ENCODE measurements at places on chromosomes 3 and 15. TPM values are rescaled to one million over a fixed set of nuclear protein-coding genes. Genes with fewer than 3 reads are reported as not detected.

DNA sequence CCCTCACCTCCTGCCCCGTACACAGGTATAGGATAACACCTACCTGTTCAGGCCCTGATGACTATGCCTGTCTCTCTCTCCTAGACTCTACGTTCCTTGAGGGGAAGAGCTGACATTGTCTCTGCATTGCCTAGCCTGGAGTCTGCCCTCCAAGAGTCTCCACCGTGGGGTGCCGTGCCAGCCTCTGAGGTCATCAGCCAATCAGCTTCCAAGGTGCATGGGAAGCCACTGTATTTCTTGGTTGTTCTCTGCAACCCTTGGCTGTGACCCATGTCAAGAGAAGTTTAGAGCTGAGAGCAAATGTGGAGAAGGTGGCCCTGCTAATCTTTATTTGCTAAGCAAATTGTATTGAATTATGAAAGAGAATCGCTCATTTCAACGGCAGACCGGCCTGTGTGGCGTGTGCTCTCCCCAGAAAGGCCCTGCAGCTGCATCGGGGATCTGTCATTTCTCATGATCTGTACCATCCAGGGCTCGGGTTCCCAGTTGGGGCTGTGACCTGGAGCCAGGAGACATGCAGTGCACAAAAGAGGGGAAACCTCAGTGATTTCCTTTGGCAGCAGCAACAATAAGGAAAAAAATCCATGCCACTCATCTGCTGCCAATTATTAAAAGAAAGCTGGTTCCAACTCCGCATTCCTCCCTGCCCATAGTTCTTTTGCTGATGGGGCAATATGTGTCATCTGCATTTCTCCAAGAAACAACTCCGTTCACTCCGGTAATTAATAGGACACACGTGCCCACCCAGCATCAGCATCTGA is 182.2 kb downstream of the MEGF11 start:
- DNase-seq: no peak

DNA sequence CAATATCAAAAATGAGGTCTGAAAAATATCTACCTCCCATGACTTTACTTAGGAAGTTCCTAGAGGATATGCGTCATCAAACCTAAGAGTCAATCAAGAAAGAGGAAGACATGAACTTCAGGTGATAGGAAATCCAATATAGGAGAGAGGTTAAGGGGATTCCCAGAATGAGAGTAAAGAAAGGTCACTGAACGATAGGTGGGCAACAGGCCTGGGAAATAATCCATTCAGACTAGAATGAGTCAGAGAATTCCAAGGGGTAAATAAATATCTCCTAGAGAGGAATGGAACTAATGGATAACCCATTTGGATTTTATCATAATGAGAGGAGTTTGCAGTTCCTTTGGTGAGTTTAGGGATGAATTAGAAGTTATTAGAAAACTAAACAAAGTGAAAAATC is 131.1 kb upstream of the NUDT16 start:
- no peak for DNase-seq

DNA sequence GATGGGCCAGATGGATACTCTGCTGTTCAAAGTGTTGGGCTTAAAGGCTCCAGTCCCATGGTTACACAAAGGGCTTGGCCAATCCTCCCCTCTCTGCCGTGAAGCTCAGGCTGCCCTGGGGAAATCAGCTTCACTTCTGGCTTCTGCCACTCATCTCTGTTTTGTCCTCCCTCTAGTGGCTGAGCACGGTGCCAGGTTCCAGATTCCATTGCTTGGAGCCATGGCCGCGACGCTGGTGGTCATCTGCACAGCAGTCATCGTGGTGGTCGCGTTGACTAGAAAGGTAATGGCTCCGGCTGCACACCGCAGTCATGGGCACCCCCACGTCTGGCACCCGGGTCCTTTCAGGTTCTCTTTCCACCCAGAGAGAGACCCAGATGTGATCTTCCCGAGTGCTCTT is 5.6 kb downstream of the TIGIT start:
- DNase-seq: no peak

GRCh38 chr15:51828621-51829375 is 655 bp upstream of the TMOD3 start:
- no peak for DNase-seq

DNA sequence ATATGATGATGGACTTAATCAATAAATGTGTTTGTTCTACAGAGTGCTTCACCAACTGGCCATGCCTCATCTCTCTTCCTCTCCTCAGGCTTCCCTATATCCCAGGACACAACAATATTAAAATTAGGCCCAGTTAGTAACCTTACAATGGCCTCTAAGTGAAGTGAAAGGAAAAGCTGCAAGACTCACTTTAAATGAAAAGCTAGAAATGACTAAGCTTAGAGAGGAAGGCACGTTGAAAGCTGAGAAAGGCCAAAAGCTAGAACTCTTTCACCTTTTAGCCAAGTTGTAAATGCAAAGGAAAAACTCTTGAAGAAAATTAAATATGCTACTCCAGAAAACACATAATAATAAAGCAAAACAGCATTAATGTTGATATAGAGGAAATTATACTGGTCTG is 1010.3 kb downstream of the NAALADL2 start:
- no peak for DNase-seq

DNA sequence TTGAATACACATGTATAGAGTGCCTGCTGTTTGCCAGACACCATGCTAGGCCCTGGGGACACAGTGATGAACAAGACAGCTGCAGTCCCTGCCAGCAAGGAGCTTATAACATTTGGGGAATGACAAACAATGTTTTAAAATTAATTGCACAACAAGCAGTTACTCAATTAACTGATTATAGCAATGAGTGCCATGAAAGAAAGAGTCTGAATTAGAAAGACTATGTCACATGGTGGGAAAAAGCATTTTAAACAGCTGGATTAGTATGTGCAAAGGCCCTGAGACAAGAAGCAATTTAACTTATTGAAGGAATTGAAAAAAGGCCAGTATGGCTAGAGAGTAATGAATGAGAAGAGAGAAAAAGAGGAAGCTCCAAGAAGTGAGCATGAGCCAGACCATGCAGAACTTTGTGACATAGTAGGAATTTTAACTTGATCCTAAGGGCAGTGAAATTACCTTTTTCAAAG is 64.5 kb upstream of the PLXNA1 start:
- no peak for DNase-seq

- no peak for DNase-seq
Measured at GRCh38 chr15:74233851-74234597, 2.1 kb upstream of the CCDC33 start.

DNA sequence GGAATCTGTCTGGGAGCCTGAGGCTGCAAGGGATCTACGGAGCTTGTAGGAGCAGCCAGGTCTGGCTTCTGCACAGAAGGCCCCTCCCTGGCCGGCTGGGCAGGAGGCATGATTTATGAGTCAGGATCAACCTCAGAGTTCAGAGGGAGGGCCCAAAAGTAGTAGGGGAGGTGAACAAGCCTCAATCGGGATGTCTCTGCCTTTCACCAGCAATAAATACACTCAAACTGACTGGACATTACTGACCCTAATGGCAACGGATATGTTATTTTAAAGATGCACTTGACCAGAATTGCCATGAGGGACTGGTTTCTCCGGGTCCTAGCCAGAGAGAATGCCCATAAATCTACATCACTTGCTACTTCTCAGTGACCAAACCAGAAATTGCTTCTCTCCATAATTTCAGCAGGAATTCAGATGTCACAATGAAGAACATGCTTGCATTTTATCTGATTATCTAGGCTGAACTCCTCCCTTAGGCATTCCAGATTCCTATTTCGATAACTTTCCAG is 109.6 kb upstream of the LMOD3 start:
- DNase-seq: no peak

DNA sequence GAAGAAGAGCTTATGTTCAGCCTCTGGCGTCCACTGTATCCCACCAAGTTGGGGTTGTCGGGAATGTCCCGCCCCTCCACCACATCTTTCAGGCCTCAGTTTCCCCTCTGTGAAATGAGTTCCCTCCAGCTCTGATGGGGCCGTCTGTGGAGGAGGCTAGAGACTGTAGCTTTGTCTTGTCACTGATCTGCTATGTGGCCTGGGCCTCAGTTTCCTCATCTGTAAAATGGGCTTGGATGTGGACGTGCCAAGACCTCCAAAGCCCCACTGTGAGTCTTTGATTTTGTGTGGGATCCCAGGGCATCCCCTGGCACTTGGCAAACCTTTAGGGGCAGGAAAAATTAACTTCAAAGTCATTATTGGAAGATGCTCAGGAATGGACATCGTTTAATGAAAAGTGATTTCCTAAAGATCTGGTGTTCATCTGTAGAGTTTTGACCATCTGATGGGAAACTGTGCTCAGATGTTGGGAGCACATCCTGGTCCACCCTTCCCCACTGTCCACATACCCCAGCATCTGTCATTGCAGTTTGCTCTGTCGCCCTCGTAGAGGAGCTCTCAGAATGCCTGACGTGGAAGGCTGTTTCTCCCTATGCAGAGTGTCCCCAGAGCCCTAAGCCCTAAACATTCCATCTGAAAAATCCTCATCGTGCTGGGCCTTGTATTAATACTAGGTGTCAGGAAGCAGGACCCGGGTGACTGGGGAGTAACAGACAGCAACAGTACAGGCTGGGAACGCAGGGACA is 28.5 kb downstream of the SLC6A6 start:
- DNase-seq: no peak

DNA sequence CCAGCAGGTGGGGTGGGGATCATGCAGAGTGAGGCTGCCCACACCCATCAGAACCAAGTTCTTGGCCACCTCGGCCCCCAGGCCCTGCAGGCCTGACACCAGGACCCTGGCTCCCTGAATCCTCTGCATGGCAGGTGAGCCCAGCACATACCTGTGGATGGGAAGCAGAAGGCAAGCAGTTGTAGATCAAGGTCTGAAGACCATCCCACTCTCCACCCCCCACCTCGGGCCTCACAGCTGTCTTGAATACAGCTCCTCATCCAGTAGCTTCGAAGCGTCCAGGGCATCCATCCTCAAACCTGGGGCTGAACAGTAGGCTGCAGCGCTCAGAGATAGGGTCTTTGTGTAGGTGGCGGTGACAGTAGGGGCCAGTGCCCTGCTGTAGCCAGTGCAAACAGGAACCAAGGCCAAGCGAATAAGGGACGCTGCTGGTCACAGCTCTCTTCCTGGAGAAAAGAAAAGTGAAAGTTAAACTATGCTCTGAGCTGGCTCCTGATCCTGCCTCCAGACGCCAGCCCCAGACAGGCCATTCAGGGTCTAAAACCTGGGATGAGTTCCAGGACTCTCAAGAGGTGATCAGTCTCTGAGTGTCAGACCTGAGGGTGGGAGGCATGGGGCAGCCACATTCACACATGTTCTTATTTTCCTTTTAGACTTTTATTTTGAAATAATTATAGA is at the start of gene UBA7:
UBA7 (minus strand) TSS at position 457 of the 678 bp plus-strand sequence; CDS start at position 291, 166 bp downstream.
- DNase-seq: no peak

- no peak for DNase-seq
Measured at GRCh38 chr3:164453714-164454113, 624.6 kb downstream of the SI start.

GRCh38 chr3:127473244-127474024 is 117.1 kb downstream of the TPRA1 start:
- no peak for DNase-seq

DNA sequence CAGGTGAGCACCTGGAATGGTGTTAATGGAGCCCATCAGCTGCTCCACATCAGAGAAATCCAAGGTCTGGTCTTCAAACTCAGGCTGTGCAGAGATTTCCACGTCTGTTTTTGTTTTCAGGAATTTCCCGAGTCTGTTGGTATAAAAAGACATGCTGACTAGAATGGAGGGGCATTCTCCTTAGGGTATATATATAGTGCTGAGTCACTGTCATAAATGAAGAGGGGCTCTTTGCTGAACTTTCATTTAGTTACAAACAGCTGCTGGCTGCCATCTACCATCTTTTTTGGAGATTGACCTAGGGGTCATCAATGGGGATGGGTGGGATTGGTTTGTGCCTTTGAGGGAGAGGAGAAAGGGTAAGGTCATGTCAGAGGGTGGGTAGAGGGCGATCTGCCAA is 27.1 kb downstream of the FSD2 start:
- DNase-seq: no peak

Gene LPCAT4
- 47.4 TPM for total RNA-seq

Gene DPPA2
- not detected for total RNA-seq

Gene GHSR
- not detected for total RNA-seq

Gene CPN2
- total RNA-seq: not detected

Gene DAZL
- not detected for total RNA-seq

Measured in vagina (tissue), 2 donors.